Midbrain (tissue), 1 donor: ENCODE measurements at places on chromosomes 7 and 10.

- DNase-seq, result peak; percentile 24
Measured at GRCh38 chr7:87506246-87507180, 31.0 kb upstream of the ABCB4 start.

DNA sequence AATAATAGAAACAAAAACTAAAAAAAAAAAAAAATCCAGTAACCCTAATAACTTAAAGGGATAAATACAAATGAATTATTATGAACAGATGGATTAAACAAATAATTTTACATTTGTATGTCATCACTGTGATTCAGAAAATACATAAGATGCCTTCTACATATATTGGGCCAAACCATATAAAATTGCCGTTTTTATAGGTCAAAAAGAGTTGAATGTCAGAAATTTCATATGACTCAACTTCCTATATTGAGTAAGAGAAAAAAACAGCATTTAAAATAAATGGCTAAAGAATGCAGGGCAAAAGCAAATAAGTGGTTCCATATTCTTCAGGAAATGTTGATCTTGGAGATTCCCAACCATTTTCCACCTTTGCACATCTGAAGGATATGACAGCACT, 9.4 kb downstream of the SLC35B4 start:
- DNase-seq, result no peak

GRCh38 chr7:26789481-26790184, 74.8 kb downstream of the SKAP2 start:
- DNase-seq, result no peak

DNA sequence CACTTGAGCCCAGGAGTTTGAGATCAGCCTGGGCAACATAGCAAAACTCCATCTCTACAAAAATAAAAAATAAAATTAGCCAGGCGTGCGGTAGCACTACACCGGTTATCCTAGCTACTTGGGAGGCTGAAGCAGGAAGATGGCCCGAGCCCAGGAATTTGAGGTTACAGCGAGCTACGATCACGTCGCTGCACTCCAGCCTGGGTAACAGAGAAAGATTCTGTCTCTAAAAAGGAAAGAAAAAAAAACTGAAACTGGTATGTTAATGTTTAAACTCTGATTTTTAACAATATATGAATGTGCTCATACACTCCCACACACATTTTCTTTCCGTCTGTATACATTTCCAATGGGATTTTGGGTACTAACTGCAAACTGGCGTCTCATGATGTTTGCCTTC, 140.6 kb upstream of the KMT2E start:
- DNase-seq, result no peak

DNA sequence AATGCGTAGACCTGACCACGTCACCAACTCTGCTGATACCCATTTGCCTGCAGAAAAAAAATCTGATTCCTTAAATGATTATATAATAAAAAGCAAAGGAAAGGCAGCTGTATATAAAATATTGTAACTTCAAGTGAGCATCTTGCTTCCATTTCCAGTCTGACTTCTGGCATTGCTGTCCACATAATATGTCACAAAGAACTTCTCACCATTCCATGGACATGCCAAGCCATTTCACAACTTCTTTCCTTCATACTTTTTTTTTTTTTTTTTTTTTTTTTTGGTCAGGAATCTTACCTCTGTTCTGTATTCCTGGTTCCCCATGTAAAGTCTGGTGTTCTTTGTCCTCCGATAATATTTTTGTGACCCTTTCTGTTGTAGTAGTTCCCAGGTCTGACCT, 165.5 kb downstream of the SND1 start:
- DNase-seq, result no peak

- no peak for DNase-seq
Measured at GRCh38 chr10:2700626-2701305, 366.6 kb upstream of the PFKP start.

DNA sequence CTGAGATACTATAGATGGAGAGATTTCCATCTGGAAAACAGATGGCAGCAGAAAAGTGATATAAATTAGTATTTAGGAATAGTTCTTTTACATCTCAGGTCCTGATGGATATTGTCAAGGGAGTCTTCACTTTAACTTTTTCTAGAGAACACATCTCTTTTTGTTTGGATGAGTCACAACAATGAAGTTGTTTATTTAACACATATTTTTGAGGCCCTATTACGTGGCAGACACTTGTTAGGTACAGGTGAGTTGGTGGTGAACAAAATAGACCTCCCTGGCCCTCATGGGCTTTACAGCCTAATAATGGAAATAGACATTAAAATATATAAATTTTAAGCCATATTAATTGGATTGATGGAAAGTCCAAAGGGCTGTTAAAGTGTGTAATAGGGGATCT, 168.3 kb downstream of the VTI1A start:
- no peak for DNase-seq

DNA sequence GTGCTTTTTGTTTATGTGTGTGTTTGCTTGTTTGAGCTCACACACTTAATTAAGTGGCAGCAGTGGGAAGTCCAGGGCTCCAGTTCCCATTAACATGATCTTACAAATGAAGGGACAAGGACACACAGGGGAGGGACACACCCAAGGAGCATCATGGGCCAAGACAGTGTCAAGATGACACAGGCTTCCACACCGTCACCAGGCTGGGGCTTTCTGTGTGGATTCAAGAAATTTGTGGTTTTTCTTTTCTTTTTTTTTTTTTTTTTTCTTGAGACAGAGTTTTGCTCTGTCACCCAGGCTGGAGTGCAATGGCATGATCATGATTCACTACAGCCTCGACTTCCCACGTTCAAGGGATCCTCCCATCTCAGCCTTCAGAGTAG, 173.6 kb downstream of the KIAA1217 start:
- no peak for DNase-seq

- no peak for DNase-seq
Measured at GRCh38 chr10:125828311-125828710, 5.0 kb downstream of the BCCIP start.

DNA sequence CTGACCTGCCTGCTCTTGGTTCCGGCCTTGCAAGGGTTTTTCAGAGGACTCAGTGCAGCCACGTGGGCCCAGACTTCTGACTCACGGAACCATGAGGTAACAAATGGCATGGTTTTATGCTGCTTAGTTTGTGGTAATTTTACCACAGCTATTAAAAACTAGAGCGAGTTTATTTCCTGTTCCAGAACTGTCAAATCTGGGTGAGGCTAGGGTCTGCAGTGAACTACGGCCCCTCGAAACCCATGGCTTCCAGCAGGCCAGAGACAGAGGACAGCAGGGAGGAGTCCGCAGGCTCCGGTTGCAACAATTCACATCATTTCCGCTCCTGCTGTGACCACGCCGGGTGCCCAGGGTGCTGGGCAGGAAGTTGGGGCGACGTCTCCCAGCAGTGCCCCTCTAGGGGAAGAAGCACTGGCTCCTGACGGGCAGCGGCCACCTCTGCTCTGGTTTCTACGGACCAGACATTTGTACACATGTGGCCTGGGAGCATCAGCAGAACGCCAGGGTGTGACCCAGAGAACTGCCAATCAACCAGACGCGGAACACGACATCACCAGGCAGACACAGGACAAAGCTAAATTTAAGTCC, 74.8 kb downstream of the ADARB2 start:
- no peak for DNase-seq

DNA sequence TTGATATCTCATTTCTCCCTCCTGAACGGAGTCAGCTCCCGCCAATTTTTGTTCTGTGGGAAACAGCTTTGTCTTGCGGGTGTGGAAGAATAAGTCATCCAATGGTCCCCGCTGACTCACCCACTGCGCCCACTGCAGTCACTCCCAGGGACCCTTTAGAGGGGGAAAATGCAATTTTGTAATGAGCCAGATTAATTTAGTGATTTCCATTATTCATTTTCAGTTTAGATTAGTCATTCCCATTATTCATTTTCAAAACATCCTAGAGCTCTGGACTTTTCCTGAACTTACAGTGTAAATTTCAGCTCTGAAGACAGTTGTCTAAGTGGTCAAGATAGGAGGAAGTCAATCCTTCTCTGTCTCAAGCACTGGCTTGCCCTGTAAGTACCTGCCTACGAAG, 154.9 kb upstream of the TMEM72 start:
- no peak for DNase-seq

DNA sequence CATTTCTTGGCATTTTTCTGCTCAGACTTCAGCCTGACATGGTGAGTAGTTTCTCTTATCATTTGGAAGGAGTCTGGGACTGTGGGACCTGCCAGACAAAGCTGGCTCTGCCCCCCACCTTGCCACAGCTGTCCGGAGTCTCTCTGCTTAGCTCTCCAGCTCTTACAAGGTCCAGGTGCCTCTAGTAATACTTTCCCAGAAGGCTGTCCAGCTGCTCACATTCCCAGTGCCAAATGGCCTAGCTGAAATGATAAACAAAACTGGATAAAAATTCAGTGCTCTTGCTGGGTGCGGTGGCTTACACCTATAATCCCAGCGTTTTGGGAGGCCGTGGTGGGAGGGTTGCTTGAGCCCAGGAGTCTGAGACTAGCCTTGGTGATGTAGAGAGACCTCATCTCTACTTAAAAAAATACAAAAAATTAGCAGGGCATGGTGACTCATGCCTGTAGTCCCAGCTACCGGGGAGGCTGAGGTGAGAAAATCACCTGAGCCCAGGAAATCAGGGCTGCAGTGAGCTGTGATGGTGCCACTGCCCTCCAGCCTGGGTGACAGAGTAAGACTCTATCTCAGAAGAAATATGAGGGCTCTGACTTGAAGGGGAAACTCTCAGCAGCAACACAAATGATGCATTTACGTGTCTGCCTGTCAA, 86.8 kb downstream of the C10orf90 start:
- DNase-seq, result no peak

DNA sequence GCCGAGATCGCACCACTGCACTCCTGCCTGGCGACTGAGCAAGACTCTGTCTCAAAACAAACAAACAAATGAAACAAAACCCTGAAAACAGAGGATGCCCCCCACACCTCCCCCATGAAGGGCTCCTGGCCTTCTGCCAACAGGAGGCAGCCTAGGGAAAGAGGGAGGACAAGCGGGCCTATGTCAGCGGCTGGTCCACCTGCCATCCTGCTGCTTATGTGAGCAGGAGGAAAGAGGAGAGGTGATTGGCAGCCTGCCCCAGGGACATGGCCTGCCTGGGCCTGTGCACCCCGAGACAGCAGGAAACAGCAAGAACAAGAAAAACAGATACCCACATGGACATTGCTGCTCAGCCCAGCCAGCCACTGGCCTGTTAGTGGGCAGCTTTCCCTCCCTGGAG, 9.1 kb upstream of the ZNF316 start:
- no peak for DNase-seq

GRCh38 chr10:72375585-72375984, 20.9 kb upstream of the DNAJB12 start:
- DNase-seq, result peak; percentile 51

- no peak for DNase-seq
Measured at GRCh38 chr7:113083132-113083815, 3.4 kb downstream of the GPR85 start.

GRCh38 chr10:22427101-22427500, 81.8 kb downstream of the SPAG6 start:
- DNase-seq, result no peak

DNA sequence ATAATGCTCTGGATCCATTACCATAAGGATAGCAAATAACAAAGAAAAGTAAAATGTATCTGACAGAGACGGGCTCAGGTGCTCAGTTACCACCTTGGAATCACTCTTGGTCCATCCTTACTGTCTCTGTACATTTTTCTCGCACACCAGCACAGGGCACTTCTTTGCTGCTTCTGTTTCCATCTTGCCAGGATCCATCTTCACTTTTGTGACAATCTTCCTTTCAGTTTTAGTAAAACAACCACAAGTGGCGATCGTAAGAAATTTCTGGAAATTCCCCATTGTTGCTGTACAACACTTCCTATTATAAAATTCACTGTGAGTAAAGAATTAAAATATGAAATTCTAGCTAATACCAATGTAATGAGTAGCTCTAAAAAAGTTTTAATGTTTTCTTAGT, 695.5 kb downstream of the GRM8 start:
- no peak for DNase-seq

DNA sequence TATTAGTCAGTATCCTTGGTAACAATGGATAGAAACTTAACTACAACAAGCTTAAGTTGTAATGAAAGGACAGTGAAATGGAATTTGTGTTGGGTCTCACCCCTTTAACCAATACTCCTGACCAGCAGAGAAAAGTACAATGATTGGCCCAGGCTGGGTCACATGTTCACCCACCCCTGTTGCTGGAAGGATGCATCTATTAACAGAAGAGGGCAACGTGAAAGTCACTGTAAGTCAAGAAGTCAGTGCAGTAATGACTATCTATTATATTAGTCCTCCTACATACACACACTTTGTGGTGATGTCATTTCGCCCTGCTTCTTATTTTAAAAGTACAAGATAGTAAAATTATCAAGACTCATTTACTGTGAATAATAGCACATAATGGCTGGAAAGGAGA, 16.2 kb downstream of the PNLIPRP2 start:
- DNase-seq, result no peak

DNA sequence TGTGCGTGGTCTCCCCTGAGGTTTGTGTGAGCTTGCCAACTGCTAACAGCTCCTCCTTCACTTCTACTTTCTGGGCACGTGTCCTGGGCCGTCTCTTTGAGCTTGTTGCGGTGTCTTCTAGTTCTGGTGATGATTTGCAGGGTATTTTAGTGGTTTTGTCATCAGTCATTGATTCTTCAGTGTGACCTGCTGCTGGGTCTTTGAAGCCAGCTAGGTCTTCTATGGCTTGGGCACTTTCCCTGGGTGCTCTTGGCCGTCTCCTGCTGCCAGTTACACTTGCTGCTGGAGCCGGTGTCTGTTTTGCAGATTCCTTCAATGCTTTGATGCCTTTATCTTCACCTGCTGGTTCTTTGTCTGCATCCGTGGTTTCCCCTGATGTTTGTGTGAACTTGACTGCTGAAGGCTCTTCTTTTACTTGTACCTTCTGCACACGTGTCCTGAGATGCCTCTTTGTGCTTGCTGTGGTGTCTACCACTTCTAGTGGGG, 23.0 kb downstream of the MKI67 start:
- DNase-seq, result no peak

- no peak for DNase-seq
Measured at GRCh38 chr7:130141884-130142653, 63.1 kb downstream of the TMEM209 start.

DNA sequence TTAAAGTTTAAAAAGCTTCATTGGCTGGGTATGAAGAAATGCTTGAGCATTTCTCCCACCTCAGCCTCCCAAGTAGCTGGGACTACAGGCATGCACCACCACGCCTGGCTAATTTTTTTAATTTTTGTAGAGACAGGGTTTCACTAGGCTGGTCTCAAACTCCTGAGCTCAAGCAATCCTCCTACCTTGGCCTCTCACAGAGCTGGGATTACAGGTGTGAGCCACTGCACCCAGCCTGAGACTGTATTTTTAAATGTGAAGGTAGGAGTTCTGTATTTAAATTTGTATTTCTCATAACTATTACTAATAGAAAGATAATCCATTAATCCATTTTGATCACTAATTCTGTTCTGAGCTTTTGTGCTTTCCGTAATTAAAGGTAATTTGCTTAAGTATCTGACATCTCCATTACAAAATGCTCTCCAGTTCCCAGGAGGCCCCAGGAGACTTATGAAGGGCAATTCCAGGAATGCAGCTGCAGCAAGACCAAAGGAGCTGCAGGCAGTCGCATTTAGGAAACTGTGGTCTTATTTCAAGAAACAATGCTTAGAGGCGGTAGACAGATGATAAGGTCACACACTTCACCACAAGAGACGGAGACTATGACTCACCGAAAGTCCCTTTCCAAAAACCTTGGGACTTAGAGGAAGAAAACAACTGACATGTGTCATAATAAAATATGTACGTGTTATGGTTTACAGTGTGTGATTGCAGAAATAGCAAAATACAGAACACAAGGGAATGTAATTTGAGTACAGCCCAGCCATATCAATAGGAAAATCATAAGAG, 23.3 kb downstream of the YAE1 start:
- no peak for DNase-seq

GRCh38 chr10:15478950-15479349, 107.9 kb upstream of the FAM171A1 start:
- DNase-seq, result no peak
